NCI-H1417 treated with DMSO at 0.1 percent for 48 hours (cell line): ENCODE measurements at places on chromosomes 2 and 18.

DNA sequence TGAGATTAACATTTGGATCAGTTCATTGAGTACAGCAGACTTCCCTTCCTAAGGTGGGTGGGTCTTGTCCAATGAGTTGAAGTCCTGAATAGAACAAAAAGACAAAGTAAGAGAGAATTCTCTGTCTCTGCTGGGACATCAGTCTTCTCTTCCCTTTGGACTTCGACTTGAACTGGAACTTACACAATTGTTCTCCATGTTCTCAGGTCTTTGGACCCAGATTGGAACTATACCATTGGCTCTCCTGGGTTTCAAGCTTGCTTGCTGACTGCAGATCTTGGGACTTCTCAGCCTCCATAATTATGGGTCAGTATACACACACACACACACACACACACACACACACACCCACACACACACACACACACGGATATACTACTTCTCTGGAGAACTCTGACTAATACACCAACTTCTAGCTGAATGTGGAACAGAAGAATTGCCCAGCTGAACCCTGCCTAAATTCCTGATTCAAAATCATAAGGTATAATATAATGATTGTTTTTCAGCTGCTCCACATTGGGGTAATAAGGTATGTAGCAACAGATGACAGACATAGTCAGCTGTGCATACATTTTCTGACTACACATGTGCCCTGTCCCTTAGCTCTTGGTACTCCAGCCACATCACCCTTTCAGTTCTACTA, 214.0 kb downstream of the TGIF1 start:
- no peak for DNase-seq

DNA sequence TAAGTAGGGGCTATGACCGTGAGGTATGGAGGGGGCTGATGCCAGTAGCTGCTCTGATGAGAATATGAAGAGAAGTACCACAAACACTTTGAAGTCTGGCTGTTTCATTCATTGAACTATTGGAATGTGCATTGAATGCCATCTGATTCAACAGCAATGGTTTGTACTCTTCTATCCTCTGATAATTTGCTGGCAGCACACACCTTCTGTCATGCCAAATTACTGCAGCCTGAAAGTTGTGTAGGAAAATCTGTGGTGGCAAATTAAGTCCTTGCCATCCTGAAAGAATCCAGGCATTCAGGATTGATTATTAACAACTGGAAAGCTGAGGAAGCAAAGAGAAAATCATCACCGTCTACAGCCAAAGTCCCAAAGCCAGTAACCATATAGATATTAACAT, 711.2 kb downstream of the NRXN1 start:
- DNase-seq = no peak

- no peak for DNase-seq
Observed at GRCh38 chr2:23545811-23546210, 160.8 kb downstream of the KLHL29 start.

GRCh38 chr18:79684787-79685186, 5.2 kb downstream of the CTDP1 start:
- DNase-seq = no peak

GRCh38 chr18:36350839-36351469, 53.4 kb downstream of the FHOD3 start:
- DNase-seq = no peak

- DNase-seq = no peak
Observed at GRCh38 chr2:231356466-231356844, 39.1 kb upstream of the B3GNT7 start.

GRCh38 chr18:8901019-8901418, 195.7 kb downstream of the MTCL1 start:
- no peak for DNase-seq

GRCh38 chr2:161427664-161428587, 11.8 kb downstream of the TBR1 start:
- no peak for DNase-seq

- DNase-seq = no peak
Observed at GRCh38 chr2:23452853-23453420, 68.0 kb downstream of the KLHL29 start.

DNA sequence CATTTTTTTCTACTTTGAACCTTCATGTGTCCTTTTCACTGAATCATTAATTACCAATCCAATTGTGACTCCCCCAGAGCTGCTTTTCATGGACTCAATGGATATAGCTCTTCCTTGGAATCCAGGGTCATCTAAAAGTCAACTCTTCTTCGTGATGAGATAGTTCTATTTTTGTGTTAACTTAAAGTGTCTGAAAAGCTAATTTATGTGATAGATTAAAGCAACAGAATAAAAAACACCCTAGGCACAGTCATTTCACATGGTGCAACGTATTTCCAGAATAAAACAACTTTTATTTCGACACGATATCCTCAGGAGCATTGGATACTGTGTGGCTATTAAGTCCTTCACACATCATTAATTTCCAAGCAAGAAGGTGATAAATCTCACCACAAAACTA, 250.6 kb upstream of the SPHKAP start:
- no peak for DNase-seq

DNA sequence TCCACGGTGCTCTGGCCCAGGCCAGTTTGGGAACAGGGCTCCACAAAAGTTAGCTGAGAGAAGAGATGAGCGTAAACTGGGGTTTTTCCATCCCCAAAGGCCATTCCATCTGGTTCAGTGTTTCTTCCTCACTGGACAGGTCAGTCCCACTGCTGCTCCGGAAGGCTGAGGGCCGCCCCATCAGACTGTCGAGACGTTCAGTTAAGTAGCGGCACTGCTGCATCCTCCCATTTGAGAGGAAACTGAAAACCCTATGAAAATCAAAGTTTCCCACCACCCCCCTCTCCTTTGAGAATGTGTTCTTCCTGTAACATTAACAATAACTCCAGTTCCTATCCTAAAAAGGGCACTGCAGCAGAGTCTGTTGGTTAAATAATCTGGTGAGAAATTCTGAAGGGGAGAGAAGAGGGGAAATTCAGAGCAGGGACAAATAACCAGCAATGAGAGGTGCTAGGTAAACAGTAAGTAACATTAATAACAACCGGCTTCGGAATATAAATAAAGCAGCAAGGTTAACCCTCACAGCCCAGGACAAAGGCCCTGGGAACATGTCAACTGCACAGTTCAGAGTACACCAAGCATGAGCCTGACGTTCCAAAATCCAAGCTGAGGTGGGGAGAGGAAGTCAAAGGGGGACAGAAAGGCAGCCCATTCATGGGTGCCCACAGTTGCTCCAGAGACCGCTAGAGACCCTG, 55.4 kb downstream of the UXS1 start:
- DNase-seq = no peak

- DNase-seq = no peak
Observed at GRCh38 chr2:238158018-238158508, 707 bp upstream of the ERFE start.

DNA sequence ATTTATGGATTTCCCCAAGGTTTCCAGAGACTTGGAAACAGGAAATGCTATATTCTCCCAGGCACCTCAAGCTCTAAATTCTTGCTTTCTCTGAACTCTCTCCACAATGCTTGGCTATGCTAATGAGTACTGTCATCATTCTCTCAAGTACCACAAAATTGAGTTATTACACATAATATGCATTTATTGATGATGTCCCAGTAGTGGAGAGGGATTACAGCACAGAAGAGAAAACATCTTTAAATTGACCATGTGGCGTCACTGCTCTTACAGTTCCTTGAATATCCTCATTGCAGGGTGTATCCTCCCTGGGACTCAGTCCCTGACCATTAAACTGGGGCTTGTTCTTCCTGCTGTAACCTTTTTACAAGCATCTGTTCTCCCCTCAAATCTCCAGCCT, 681.1 kb upstream of the FANCL start:
- DNase-seq = no peak

- DNase-seq = no peak
Observed at GRCh38 chr2:176637486-176638166, 368.4 kb downstream of the MTX2 start.
